ENCODE measurements at places on chromosomes 4 and X. TPM values are rescaled to one million over a fixed set of nuclear protein-coding genes. Genes with fewer than 3 reads are reported as not detected.
A peak's percentile ranks its signal among the peaks of the same experiment; 100 is the strongest.

- H3K27ac ChIP-seq: no peak overlapping the region
- H3K36me3 ChIP-seq: no peaks in the 10 kb centered on the region
- H3K4me1 ChIP-seq: peaks cover 16% of the 10 kb centered on the region
- H3K27me3 ChIP-seq: peaks cover 25% of the 10 kb centered on the region
- H3K4me3 ChIP-seq: peak overlapping the region; percentile 88
These were observed 547 bp downstream of the GUCY1A1 start for GRCh38 chr4:155667222-155667567.

DNA sequence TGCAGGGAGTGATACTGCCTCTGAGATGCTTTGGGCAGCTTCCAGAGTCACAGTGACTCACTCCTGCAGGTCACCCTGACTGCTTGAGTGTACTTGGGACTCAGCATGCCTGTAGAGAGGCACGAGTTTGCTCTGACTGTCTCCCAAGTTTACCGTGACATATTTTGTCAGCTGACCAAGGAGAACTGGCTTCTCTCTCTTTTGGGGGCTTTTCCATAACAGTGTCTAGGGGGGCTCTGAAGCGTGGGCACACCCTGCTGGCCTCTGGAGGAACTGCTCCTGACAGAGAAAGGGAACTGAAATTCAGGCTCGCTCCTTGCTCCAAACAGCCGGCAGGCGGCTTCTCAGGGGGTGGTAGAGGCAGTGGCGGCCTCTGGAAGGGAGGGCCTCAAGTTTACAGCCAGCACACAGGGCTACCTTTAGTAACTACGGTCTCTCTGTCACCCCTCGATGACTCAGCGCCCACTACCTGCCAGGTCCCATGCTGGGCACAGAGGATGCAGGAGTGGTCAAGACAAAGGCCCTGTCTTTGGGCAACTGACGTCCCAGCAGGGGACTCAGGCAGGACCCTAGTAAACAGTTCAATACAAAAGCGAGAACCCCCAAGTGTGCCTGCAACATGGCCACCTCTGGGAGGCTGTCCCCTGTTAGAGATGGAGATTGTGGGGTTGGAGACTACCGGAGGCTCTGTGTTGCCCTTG is 17.8 kb downstream of the ZNF185 start:
- H3K27me3 ChIP-seq: no peaks in the 10 kb centered on the region
- DNase-seq: peak; percentile 24
- H3K4me3 ChIP-seq: no peak overlapping the region
- peaks cover 3% of the 10 kb centered on the region for H3K4me1 ChIP-seq
- no peaks in the 10 kb centered on the region for H3K36me3 ChIP-seq

- H3K4me3 ChIP-seq: no peak overlapping the region
- H3K27ac ChIP-seq: no peak overlapping the region
- H3K4me1 ChIP-seq: no peaks in the 10 kb centered on the region
- no peaks in the 10 kb centered on the region for H3K27me3 ChIP-seq
These were observed 56.9 kb upstream of the PRPS1 start for GRCh38 chrX:107571296-107571998.

DNA sequence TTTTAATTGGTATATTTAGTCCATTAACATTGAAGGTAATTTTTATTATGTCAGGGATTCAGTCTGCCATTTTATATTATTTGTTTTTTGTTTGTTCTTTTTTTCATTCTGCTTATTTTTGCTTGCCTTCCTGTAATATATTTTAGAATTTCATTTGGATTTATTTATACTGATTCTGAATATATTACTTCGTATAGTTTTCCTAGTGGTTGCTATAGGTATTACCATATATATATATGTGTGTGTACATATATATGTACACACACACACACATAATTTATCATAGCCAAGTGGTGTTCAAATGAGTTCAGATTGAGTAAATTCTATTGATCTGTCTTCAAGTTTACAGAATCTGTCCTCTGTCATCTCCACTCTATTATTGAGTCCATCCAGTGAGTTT is 11.2 kb downstream of the CITED1 start:
- H3K36me3 ChIP-seq: no peaks in the 10 kb centered on the region
- peaks cover 13% of the 10 kb centered on the region for H3K27me3 ChIP-seq
- no peak for DNase-seq
- no peaks in the 10 kb centered on the region for H3K4me1 ChIP-seq
- no peak overlapping the region for H3K4me3 ChIP-seq
- H3K27ac ChIP-seq: no peak overlapping the region

- H3K27ac ChIP-seq: no peak overlapping the region
- no peaks in the 10 kb centered on the region for H3K27me3 ChIP-seq
- DNase-seq: no peak
- H3K4me1 ChIP-seq: no peaks in the 10 kb centered on the region
- no peaks in the 10 kb centered on the region for H3K36me3 ChIP-seq
- H3K4me3 ChIP-seq: no peak overlapping the region
These were observed 424.2 kb downstream of the PDGFC start for GRCh38 chr4:156547439-156547838.

DNA sequence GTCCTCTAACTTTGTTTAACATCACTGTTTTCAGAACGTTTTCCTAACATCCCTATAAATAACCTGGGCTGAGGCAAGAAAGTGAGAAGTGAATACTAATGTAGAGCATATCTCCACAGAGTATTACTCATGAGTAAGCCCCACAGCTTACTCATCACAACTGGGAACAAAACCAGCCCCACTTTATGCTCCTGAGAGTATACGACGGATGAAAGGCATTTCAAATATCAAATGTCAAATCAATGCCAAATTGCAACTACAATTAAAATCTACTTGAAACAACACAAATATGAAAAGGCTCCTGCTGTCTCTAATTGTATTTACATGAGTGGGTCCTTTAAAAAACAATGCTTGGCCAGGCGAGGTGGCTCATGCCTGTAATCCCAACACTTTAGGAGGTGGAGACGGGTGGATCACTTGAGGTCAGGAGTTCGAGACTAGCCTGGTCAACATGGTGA is 41.2 kb downstream of the SH3RF1 start:
- no peaks in the 10 kb centered on the region for H3K36me3 ChIP-seq
- peaks cover 5% of the 10 kb centered on the region for H3K4me1 ChIP-seq
- DNase-seq: no peak

XAGE1A gene
- not detected for total RNA-seq

MAGEB3 gene
- not detected for total RNA-seq

ABCG2 gene
- total RNA-seq: 0.20 TPM

FDCSP gene
- total RNA-seq: not detected

All from activated B cell treated with CpG ODN at 0.5 μM for 24 hours (primary cell).